NCI-H1694 treated with DMSO at 0.1 percent for 48 hours (cell line): ENCODE measurements at places on chromosomes 3 and 15.

DNA sequence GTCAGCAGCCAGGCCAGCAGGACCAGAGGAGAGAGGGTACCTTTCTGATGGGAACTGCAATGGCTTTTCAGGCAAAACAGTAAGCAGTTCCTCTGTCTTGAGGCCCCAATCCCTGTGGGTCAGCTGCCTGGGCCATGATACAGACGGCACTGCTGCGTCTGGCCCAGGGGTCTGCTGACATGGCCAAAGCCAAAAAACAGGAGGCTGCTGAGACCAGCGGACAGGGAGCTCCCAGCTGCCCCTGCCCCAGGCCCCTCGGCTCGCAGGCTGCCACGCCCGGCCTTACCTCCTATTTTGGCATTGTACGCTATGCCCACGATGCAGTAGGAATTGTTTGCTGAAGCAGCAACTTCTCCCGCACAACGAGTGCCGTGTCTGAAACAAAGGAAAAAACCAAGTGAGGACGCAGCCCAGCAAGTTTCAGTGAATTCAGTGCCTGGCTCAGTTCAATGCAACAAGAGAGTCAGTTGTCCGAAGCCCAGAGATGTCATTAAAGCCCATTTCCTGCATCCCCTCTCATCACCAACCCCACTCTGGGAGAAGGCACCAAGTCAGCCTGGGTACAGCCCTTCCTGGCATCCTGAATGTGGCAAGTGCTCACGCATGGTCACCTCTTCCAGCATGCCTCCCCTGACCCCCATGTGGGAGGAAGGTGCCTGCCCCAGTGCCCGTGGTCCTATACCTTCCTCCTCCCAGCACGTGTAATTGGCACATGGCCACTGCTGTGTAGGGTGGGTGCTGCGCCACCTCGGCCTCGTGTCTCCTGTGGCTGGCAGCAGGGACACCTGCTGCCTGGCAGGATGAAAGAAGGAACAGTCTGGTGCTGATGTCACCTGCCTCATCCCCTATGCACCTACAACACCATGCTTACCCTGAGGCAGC, 61.7 kb downstream of the PCSK6 start:
- DNase-seq: no peak

DNA sequence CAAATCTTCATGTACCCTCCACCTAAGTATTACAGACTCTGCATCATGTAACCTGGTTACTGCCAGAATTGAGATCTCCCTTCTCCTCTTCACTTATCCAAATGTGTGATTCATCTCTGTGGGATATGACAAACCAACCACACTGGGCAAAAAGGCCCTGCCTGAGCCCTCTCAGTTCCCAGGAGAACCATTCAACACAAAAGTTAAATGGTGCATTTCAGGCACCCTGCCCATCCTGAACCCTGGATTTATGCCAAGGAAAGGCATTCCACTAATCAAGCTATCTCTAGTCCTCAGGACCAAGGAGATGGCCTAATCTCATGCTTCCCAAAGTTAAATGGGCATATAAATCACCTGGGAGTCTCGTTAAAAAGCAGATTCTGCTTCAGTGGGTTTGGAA, 108.5 kb downstream of the TNIK start:
- DNase-seq: no peak

- no peak for DNase-seq
Observed at GRCh38 chr15:69568173-69569009, 115.8 kb downstream of the RPLP1 start.

DNA sequence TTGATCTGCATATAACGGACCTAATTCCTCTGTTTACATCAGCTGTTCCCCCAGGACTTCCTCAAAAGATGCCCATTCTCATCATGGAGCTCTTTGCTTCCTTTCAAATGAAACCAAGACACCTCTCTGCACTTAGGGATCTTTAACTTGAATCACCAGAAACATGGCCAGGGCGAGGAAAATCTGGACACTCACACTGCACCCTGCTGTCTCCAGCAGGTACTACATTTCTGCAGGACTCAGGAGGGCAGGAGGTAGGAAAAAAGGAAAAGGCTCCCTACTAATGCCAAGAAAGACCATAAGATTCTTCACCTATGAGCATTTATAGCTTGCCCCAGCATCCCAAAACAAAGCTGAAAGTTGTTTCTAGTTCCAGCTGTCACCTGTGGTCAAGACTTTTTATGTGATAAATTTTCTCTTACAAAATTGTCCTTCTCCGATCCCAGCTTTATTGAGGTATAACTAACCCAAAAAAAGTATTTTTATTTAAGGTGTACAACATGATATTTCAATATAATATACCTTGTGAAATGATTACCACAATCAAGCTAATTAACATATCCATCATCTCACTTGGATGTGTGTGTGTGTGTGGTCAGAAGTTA, 87.3 kb upstream of the C15orf61 start:
- DNase-seq: peak; percentile 10

- no peak for DNase-seq
Observed at GRCh38 chr15:66515901-66516322, 10.8 kb downstream of the ZWILCH start.

GRCh38 chr3:149763565-149764195, 11.4 kb upstream of the COMMD2 start:
- DNase-seq: no peak
